ENCODE measurements at places on chromosomes 13 and 19.

DNA sequence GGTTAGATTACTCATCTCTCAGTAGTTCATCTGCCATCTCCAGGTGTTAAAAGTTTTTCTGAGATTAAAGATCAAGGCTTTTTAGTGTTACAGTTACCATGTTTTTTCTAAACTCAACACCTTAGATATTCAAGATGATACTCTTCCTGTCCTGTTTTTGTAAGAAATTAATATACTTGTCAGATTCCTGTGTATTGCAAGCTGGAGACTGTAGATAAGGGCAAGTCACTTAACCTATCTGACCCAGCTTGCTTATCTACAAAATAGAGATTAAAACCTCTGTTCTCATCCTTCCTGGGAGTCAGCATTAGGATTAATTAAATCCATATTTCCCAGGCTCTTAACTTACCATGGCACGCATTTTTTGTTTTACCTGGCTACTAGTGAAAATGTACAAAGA is 25.2 kb downstream of the SUGT1 start:
- DNase-seq: no peak

GRCh38 chr19:5547881-5548280 is 19.9 kb downstream of the TINCR start:
- DNase-seq: no peak

- no peak for DNase-seq
Observed at GRCh38 chr13:97432232-97432916, 1.6 kb upstream of the RAP2A start.

- no peak for DNase-seq
Observed at GRCh38 chr19:35112995-35113688, 2.5 kb upstream of the FXYD3 start.

Data from uterus (tissue), 4 donors.